ENCODE measurements at places on chromosomes 2 and 18. TPM values are rescaled to one million over a fixed set of nuclear protein-coding genes. Genes with fewer than 3 reads are reported as not detected.

IL37 gene
- total RNA-seq, result not detected

CNDP1 gene
- not detected for total RNA-seq

EPC2 gene
- 30.0 TPM for total RNA-seq

TEX44 gene
- total RNA-seq, result not detected

CFC1 gene
- total RNA-seq, result not detected

SPP2 gene
- total RNA-seq, result not detected

GALNT14 gene
- 0.13 TPM for total RNA-seq
